ENCODE measurements at places on chromosomes 5 and 9. TPM values are rescaled to one million over a fixed set of nuclear protein-coding genes. Genes with fewer than 3 reads are reported as not detected.

DNA sequence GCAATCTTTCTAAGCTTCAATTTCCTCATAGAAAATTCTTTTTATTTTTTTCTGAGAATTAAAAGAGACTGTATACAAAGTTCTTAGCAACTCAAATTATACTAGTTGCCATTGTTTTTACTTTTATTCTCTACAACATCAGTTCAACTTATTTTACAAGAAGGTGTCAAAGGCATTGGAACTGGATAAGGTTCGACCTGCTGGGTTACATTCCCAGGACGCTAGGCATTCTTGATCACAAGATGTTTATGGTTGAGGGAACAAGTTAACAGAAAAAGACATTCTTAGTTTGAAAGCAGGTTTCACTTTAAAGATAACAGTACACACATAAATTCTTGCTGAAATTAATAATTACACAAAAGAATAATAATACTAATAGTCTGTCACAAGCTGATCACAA is 163.5 kb upstream of the SNX2 start:
- DNase-seq, result no peak

DNA sequence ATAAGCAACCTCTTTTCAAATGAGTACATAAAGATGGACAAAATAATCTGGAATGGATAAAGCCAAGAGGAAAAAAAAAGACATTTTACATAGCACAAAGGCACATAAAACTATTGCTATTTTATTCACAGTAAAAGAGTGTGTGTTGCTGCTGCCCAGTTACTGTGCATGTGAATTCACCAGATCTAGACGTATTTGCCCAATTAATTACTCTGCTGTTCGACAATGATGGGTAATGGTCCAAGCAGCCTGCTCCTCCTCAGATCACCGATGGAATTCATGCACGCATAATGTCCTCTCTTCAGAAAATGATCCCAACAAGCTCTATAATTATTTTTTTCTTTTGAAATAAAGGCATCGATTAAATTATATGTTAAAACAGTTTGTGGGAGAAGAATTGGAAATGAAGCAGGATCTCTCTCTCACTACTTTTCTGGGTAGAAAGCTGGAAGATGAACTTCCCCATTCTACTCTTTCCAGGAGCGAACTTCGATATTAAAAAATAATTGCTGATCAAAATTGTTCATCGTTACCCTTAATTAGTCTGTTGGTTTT is 357.4 kb upstream of the CCNH start:
- DNase-seq, result no peak

- DNase-seq, result no peak
Measured at GRCh38 chr9:80294955-80295354, 723.2 kb downstream of the TLE4 start.

GRCh38 chr9:3699883-3700282 is 174.1 kb upstream of the RFX3 start:
- DNase-seq, result no peak

DNA sequence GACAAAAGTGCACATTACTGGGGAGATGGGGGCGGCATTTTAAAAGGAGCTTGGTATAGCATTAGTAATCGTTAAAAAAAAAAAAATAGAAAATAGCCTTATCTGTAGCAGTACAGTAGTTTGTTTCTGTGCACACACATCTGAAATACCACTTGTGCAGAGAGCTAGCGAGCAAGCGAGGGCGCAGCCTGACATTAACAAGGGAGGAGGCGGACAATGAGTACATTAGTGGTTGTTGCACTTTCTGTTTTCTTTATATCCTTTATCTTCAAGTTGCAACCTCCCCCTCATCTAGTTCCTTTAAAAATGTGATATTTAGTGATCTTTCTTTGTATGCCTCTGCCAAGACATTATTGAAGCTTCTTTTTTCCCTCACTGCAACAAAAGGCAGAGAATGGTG is 880 bp upstream of the PTPDC1 start:
- DNase-seq, result no peak

GRCh38 chr5:90934091-90934719 is 375.6 kb downstream of the ADGRV1 start:
- no peak for DNase-seq

DNA sequence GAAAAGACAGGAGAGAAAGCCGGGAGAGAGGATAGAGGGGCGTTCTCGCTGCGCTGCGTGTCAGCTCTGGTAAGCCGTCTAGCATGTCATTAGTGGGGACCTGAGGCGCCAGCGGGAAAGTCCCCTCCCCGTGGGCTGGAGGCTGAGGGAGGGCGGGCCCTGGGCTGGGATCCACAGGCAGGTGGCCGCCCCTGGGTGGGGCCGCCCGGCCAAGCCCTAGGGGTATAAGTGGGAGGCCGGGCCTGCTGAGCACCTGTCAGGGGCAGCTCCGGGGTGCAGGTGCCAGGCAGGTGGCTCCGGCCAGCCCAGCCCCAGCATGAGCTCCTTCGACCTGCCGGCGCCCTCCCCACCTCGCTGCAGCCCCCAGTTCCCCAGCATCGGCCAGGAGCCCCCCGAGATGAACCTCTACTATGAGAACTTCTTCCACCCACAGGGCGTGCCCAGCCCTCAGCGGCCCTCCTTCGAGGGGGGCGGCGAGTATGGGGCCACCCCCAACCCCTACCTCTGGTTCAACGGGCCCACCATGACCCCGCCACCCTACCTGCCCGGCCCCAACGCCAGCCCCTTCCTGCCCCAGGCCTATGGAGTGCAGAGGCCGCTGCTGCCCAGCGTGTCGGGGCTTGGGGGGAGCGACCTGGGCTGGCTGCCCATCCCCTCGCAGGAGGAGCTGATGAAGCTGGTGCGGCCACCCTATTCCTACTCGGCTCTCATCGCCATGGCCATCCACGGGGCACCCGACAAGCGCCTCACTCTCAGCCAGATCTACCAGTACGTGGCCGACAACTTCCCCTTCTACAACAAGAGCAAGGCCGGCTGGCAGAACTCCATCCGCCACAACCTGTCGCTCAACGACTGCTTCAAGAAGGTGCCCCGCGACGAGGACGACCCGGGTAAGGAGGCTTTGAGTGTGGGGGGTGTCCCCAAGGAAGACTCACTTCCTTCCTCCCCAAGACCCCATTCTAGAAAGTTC is at the start of gene FOXI1:
Gene FOXI1, plus strand, starts transcription at position 256 of the 970 bp plus-strand sequence. Its CDS starts 61 bp downstream, at position 317.
- no peak for DNase-seq

DNA sequence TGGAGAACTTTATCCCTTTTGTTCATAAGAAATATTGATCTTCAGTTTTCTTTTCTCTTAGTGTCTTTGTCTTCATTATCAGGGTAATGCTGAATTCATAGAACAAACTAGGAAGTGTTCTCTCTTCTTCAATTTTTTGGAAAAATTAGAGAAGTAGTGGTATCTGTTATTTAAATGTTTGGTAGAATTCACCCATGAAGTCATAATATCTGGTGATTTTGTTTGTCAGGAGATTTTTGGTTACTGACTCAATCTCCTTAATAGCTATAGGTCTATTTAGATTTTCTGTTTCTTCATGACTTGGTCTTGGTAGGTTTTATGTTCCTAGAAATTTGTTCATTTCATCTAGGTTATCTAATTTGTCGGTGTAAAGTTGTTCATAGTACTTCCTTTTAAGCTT is 45.4 kb upstream of the STARD4 start:
- DNase-seq, result no peak

- no peak for DNase-seq
Measured at GRCh38 chr5:95801532-95801931, 21.0 kb downstream of the GLRX start.

DNA sequence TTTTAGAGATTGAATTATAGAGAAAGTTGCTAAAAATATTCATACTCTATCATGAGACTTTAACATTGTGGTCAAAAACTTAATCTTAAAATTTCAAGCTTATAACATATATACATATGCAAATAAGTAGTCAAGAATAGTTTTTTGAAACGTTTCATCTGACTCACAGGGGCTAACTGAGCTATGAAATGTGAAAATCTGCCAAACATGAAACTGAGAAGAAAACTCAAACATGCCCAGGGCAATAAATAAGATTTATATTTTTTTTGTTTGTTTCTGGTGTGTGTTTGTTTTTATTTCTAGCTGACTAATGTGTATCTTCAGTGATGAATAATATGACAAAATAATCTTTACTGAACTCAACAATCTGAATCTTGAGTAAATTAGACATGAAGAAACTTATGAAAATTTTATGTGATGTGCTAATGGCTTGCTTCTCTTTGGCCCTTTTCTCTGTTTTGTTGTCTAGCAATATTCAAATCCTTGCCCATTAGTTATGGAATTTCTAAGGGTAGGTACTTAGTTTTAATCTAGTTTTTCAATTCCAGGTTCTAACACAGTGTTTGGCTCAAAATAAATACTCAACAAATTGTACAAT is 99.9 kb downstream of the FAM174A start:
- DNase-seq, result no peak

GRCh38 chr5:105630803-105631202 is 2039.9 kb downstream of the EFNA5 start:
- DNase-seq, result no peak

- no peak for DNase-seq
Measured at GRCh38 chr5:172141949-172142319, 46.1 kb downstream of the STK10 start.

DNA sequence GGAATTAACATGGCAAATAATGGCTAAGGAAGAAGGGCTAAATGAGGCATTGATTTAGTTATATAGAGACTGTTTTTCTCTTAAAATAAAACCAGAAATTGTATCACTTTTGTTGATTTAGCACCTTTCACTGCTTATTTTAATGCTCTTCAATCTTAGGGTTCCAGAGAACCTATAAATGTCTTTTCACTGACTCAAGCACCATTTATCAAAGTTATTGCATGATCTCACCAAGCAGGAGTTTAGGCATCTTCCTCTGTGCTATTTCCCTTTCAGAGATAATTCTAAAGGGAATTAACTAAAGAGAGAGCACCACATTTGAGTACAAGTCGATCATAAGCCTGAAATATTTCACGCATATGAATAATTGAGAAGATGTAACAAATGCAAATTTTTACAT is 357.1 kb downstream of the CDH18 start:
- DNase-seq, result no peak

DNA sequence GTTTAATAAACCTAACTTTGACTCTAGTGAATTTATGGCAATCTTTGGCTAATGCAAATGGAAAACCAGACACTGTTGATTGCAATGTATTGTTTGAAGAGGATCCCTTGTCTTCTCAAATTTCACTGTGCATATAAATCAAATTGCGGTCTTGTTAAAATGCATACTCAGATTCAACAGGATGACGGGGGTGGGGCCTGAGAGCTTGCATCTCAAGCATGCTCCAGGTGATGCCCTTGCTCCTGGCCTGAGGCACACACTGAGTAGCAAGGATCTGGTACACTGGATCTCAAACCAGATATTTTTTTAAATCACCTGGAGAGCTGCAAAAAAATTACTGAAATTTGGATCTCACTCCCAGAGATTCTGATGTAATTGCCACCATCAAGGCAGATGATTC is 463.7 kb downstream of the DNAH5 start:
- DNase-seq, result no peak

SHROOM1 gene
- 4.3 TPM for total RNA-seq

PCA3 gene
- not detected for total RNA-seq

F2RL2 gene
- total RNA-seq, result 0.27 TPM

ZFP62 gene
- total RNA-seq, result 15.8 TPM

AGXT2 gene
- total RNA-seq, result not detected

PLCXD3 gene
- 50.8 TPM for total RNA-seq

BTNL3 gene
- total RNA-seq, result not detected

NPR2 gene
- 15.5 TPM for total RNA-seq
